ENCODE measurements at places on chromosomes 1 and 21.

DNA sequence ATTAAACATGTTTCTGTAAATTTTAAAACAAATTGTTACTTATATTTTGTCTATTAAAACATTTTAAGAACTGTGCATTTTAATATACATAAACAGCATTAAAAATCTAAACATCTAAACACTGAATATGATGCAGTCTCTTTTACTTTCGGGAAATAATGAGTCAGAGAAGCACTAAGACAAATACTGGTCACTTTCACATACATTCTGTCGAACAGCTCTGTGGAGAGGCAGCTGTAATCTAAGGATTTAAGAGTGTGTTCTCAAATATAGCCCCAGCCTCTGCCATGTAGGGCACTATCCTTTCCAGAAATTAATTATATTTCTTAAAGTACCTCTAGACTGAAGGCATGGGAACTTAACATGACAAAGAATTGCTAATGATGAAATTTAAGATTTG lies 89.6 kb upstream of the PTGFR start:
- DNase-seq, result no peak

DNA sequence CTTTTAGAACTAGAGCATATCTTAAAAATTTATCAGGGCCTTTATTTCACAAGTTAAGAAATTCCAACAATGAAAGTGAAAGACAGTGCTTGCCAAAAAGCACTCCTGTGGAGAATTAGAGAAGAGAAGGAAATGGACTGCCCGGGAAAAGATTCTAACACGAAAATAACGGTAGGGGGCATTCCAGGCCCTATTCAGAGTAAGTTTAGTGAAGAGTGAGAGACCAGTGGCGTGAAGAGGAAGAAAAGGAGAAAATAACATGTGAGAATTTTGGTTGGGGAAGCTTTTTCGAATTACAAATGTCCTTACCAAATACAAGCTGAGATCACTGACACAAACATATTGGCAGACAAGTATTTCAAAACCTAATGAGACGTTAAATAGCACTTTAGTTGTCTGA lies 38.4 kb upstream of the RBM34 start:
- no peak for DNase-seq

DNA sequence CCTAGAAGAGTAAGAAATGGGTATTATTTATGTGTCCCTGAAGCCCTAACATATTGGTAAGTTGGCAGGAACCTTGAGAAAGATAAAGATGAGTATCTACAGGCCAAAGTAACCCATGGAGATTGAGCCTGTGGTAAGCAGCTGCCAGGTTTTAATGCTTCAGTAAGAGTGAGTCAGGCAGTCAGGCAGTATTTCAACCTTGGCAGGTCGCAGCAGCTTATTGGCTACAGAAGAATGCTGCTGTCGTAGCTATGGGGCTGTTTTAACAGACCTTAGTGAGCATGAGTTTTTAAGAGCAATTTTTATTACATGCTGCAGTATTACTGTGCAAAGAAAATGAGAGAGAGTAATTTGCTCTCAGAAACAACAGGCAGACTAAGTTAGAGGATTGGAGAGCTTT lies 10.3 kb upstream of the SLC30A10 start:
- DNase-seq, result no peak

- no peak for DNase-seq
These were observed 266.6 kb downstream of the GRIK1 start for GRCh38 chr21:29673096-29673610.

- no peak for DNase-seq
These were observed 207.3 kb downstream of the DSCAM start for GRCh38 chr21:40639616-40640194.

DNA sequence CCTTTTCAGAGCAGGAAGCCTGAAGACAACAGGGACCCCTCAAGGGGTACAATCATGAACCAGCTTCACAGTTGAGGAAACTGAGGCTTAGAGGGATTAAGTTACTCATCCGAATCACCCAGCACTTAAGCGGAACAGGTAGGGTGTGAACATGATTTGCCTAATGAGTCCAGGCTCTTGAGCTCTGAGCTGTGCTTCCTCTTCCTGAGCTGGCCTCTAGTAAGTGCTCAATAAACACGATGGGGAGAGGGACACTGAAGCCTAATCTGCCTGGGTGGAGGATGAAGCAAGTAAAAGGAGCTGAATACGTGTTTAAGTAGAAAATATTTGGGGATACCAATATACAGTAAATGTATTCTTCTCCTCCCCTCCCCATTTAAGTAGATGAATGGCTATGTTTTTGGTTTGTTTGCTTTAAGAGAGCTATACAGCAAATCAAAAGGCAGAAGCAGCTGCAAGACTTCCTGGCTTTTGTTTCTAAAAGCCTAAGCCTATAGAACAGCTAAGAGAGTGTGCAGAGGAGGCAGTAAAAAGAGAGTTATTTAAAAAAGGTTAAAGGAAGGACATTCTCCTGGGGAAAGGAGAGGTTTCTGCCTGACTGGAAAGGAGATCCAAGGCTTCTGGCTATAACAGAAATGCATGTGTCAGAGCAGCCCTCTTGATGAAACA lies 20.5 kb downstream of the STPG1 start:
- DNase-seq, result no peak

GRCh38 chr1:24898152-24898908 lies 31.7 kb downstream of the RUNX3 start:
- DNase-seq, result no peak

DNA sequence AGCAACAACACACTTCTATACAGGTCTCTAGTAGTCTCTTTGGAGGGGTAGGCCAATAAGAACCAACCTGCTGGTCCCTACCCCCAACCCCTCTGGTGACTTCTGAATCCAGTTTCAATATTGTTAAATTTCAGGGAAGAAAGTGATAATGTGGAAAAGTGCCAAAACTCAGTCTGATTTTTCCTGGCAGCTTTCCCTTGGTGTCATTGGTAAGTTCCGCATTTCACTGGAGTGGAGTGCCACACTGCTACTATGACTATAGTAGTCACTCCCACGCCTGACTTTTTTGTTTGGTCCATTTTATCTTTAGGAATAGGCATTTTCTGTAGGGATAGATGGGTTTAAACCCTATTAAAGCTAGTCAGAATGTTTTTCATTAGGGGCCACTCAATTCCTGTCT lies 5.7 kb upstream of the ARID1A start:
- DNase-seq, result no peak

- no peak for DNase-seq
These were observed 1.2 kb downstream of the MCM3AP start for GRCh38 chr21:46284077-46284644.

GRCh38 chr1:109935451-109935900 lies 24.8 kb downstream of the CSF1 start:
- no peak for DNase-seq

DNA sequence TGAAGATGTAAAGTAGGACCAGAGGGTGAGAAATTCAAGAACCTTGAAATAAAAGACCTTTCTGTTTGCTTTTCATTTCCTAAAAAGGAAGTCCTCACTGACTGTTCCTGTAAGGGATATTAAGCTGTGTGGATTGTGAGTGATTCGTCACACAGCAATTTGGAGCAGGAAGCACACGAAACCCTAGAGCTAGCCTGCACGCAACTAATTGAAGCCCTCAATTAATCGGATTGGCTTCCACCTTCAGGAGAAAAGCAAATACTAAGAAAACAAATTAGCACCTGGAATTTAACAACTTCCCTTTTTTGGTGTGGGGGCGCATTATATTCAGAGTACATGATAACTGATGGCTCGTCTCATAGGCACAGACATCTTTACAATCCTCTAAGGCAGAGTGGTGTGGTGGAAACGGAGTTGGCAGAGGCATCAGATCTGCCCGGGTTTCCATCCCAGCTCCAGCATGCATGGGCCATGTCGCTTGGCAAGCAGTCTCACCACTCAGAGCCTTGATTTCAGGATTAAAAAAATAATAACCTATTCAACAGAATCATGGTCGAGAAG lies 95.2 kb downstream of the KCNJ15 start:
- peak; percentile 17 for DNase-seq

Data from NCI-H2081 treated with DMSO at 0.1 percent for 48 hours (cell line).